ENCODE measurements at places on chromosomes 12 and 14.
A peak's percentile ranks its signal among the peaks of the same experiment; 100 is the strongest.

GRCh38 chr12:124967016-124967739 is 21.8 kb downstream of the DHX37 start:
- DNase-seq, result no peak

DNA sequence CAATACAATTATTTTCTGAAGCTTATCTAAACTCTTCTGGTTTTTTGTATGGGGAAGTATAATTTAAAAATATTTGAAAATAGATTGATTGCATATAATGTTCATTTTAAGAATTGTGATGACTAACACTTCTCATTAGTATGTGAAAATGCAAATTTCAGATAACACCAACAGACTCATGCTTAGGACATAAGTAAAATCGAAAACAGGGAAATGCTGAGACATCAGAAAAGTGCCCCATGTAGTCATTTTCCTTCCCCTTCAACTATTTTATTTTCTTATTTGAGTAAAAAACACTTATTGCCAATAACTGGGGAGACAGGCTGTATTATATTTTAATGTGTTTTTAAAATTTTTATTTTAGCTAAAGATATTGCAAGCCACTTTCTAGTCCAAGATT is 814.7 kb downstream of the GALC start:
- no peak for DNase-seq

- DNase-seq, result no peak
These were observed 34.1 kb upstream of the SMOC1 start for GRCh38 chr14:69845050-69845581.

DNA sequence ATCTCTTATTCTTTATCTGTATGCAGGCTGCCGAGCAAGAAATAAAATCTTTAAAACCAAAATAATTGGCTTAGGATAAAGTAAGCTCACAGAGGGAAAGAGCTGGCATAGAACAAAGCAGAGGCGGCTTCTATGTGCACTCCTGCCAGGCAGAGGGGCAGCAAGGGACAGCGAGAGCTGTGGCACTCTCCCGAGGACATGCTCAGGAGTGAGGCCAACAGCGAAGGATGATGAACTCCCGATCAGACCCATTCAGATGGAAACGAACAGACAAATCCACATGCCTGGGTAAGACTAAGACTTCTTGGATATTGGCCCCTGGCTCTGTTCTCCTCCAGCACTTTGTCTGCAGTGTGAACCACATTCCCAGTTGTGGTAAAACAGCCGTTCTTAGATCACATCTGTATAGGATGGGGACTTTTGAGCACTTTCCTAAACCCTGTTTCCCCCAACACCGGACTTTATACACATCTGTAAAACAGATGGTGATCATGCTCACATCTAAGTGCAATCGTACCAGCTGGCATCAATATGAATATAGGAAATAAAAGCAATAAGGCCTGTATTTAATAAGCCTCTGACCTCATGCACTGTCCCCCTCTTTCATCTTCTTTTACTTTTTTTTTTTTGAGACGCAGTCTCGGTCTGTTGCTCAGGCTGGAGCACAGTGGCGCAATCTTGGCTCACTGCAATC is 134.1 kb downstream of the PPM1H start:
- DNase-seq, result no peak

DNA sequence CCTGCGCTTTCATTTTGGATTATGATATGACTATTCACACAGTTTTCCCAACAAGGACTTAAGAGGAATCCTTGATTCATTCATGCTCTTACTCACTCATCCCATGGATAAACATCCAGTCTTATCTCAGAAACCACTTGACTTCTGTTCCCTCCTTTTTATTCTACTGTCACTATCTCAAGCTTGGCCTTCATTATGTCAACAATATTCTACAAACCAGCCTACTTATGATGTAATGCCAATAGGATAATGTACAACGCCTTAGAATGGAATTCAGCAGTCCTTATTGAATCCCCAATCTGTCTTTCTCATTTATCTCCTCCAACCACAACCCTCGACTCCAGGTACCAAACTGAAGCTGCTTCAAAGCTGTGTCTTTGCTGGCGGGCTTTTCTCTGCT is 448.5 kb downstream of the PDZRN4 start:
- no peak for DNase-seq

DNA sequence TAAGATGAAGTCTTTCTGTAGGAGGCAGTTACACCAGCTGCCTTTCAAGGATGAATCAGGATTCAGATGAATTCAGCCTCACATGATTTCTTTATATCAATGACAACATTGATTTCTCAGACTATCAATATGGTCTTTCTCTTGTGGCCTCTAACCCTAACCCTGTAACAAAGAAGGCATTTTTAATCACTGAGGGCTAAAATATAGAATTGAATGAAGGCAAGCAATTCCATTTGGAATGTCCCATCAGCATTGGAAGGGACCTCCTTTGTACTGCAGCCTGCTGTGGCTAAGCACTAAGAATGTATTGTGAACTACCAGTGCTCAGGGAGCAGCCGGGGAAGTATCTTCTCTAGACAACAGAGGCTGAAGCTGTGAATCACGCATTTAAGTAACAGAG is 90.6 kb upstream of the FRMD6 start:
- peak; percentile 43 for DNase-seq
